ENCODE measurements at places on chromosomes 2 and 18.

- no peaks in the 10 kb centered on the region for H3K4me1 ChIP-seq
- H3K36me3 ChIP-seq, result no peaks in the 10 kb centered on the region
- no peak for DNase-seq
- H3K27ac ChIP-seq, result no peak overlapping the region
- H3K27me3 ChIP-seq, result no peaks in the 10 kb centered on the region
- no peak overlapping the region for H3K4me3 ChIP-seq
Measured at GRCh38 chr18:73355121-73355520, 487.3 kb upstream of the NETO1 start.

DNA sequence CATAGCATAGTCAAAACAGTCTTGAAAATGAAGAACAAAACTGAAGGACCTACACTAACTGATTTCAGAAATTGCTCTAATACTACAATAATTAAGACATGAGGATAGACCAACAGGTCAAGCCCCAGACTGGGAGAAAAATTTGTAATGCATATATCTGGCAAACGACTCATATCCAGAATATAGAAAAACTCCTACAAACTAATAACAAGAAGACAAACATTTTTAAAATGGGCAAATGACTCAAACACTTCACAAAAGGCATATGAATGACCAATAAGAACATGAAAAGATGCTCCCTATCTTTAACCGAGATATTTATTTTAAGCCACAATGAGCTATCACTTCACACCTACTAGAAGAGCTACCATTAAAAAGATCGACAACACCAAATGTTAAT lies 14.2 kb downstream of the TGFBRAP1 start:
- H3K27ac ChIP-seq, result no peak overlapping the region
- no peaks in the 10 kb centered on the region for H3K27me3 ChIP-seq
- no peaks in the 10 kb centered on the region for H3K36me3 ChIP-seq
- H3K4me3 ChIP-seq, result no peak overlapping the region
- DNase-seq, result peak; percentile 26

- H3K27me3 ChIP-seq, result no peaks in the 10 kb centered on the region
- peak overlapping the region; percentile 13 for H3K4me3 ChIP-seq
- peak; percentile 55 for DNase-seq
- H3K4me1 ChIP-seq, result peaks cover 21% of the 10 kb centered on the region
- H3K36me3 ChIP-seq, result no peaks in the 10 kb centered on the region
Measured at GRCh38 chr2:9107168-9108025, 99.2 kb upstream of the ASAP2 start.

DNA sequence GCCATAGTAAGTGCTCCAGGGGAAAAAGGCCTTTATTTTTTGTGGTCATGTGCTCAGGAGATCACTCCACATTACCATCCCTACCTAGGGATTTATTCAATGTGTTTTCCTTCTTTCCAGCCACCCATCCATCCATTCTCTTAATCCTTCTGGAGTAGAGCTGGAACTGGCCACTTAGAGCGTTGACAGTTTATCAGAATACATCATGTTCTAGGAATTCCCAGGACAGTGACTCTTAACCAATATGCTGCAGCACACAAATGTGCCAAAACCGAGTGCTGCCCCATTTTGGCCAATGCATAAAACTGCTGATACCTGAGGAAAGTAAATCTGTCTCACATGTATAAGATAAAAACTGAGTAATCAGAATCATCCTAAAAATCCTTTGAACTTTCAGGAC lies 63.7 kb downstream of the FARSB start:
- DNase-seq, result no peak
- H3K36me3 ChIP-seq, result peaks cover 46% of the 10 kb centered on the region
- H3K4me3 ChIP-seq, result no peak overlapping the region
